HEK293T (cell line): ENCODE measurements at places on chromosomes 12 and 14.

- no peak for DNase-seq
These were observed 42.1 kb upstream of the CTDSP2 start for GRCh38 chr12:57888409-57889157.

- no peak for DNase-seq
These were observed 170.5 kb downstream of the PIK3C2G start for GRCh38 chr12:18431771-18432170.

- no peak for DNase-seq
These were observed 8.1 kb downstream of the KRT18 start for GRCh38 chr12:52956987-52957386.

DNA sequence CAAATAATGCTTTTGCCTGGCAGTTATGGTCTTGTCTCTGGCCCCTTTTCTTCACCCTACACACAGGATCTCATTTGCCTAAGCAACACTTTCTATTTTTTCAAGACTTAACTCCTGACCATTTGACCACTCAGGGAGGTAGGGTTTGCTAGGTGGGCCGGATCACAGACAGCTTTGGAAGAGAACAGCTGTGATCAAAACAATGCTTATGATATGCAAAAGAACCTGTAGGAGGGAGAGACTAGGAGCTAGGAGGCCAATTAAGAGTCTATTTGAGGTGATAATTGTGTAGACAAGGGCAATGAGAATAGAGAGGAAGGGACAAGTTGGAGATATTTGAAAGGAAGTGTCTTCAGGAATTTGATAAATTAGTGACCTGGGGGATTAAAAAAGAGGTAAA lies 12.3 kb upstream of the DACT1 start:
- no peak for DNase-seq

DNA sequence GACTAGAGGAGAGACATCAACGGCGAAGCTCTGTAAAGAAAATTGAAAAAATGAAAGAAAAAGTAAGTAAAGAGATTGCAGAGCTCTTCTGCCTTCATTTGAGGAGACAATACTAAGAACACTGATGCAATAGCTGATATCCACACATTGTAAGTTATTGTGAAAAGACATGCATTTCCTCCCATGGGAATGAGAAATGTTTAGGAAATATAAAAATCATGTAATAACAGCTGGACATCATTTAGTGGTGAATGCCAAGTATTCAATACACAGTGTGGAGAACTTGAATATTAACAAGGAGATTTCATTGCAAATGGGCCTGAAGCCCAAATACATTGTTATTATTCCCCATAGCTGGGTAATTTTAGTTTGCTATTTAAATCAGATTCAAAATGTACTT lies 179.2 kb downstream of the KICS2 start:
- no peak for DNase-seq

DNA sequence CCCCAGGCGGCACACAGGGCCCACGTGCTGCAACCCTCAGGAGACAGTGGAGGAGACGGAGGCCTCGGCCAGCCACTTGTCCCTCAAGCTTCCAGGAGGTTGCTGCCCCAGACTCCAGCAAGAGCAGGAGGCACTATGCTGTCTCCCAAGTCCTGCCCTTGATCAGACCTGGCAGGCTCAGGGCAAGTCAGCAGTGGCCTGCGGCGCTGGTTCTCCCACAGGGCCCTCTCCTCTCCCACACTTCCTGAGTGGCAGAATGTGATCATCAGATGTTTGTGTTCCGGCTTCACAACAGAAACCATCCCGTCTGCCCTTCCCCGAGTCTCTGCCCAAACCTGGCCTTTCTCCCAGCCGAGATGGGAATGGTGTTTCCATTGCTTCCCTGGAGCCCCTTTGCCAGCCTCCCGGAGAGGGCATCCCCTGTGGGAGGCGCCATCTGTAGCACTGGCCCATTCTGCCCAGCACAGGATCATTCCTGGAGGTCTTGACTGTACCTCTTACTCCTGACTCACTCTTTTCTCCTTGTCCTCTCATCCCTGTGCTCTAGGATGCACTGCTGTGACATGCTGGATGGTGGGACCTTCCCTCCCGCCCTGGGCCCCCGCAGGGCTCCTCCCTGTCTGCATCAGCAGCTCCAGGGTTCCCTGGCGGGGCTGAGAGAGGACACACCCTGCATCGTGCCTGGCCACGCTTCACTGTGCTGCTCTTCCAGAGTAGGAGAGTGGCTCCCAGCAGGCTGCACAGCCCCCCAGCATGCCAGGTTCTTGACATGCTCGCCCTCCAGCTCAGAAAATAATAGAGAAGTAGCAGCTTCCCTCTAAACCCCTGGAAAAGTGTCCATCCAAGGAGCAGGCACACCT lies 114.7 kb upstream of the FKBP4 start:
- DNase-seq: no peak

- DNase-seq: no peak
These were observed 177.6 kb downstream of the ACSS3 start for GRCh38 chr12:81255456-81255855.

GRCh38 chr12:92927055-92927435 lies 2.0 kb downstream of the EEA1 start:
- DNase-seq: no peak
